ENCODE measurements at places on chromosomes 12 and 14.

GRCh38 chr12:130776857-130777339, 60.8 kb upstream of the RIMBP2 start:
- no peak for DNase-seq

DNA sequence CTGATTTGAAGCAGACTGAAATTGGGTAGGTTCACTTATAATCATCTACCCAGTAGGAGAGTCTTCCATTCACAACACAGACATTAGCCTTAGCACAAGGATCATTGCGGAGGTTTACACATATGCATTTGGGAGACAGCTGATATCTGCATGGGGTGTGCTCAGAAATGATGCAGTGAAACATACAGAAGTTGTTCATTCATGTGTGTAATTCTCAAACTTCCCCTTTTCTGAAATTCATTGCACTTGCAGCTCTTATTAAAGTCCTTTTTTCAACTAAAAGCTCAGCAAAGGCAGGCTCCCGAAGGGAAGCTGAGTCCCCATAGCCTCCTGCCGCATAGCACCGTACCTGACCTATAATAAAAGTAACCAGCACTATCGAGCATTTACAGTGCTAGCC, 218.3 kb upstream of the CRY1 start:
- no peak for DNase-seq

GRCh38 chr12:66354291-66354690, 52.0 kb downstream of the HELB start:
- DNase-seq, result no peak

DNA sequence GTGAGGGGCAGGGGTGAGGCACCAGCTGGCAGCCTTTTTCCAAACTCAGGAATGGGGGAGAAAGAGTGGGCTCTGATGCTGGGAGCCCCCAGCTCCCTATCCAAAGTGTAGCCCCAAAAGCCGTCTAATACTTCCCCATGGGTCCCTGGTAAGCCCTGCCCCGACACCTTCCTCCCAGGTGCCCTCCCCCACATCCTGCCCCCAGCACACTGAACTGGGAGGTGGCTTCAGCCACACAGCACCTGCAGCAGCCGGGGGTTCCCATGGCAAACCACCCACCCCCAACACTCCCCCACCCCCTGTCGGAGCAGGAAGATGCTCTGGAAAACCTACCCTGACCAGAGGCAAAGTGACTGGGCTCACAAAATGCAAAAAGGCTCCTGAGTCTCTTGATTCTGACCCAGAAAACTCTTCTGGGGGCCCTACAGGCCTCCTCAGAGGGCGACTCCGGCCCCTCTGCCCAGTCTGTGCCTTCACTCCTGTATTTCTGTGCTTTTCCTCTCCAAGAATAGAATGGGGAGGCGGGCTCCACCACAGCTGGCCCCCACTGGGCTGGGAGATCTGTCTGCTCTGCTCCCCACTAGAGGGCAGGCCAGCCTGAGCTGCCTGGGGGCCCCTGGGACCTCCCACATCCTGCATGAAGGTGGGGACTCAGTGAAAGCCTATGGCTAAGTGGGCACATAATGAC, 81.6 kb downstream of the ITPK1 start:
- no peak for DNase-seq

DNA sequence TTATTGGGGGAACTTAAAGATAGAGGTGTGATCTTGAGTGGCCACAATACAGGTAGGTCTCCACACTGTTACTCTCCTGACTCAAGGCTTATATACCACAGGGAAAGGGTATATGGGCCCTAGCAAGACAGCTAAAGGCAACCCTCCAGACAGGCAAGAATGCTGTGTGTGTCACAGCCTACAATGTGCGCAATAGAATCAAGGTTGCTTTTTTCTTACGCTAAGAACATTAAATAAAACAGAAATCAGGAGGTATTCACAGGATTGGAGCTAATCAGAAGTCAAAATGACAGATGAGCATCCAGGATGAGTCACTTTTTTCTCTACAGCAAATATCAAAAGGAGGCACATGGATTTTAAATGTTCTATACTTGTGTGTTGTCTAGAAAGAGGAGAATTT, 1797.9 kb upstream of the SEL1L start:
- DNase-seq, result no peak

Data from right forelimb (tissue), 1 donor.